Stimulated activated CD8-positive, alpha-beta memory T cell treated with anti-CD3 and anti-CD28 coated beads, Interleukin-12 subunit alpha, Interleukin-12 subunit beta, amount 100 ng/mL, for 1 hour (primary cell): ENCODE measurements at places on chromosomes 4 and X.

- no peak for DNase-seq
These were observed 31.0 kb upstream of the BEX4 start for GRCh38 chrX:103183912-103184311.

GRCh38 chr4:135476272-135476671, 1274.7 kb upstream of the PABPC4L start:
- no peak for DNase-seq

DNA sequence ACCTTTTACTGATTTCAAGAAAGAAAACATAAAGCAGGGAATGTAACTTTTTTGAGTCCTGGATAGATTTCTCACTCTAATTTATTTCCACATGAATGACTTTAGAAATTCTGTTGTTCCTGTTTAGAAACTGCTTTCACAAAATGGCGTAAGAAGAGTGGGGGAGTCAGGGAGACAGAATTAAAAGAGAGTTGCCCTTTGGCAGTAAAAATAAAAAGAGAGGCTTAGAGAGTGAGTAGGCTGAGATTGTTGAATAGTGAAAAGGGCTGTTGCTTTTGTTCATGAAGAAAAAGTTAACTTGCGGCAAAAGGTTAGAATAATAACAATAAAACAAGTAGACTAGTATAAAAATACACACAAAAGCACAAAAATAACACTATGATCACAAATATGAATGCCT, 166.1 kb downstream of the TBCK start:
- no peak for DNase-seq

GRCh38 chr4:53273726-53274125, 92.1 kb downstream of the SCFD2 start:
- DNase-seq, result no peak

GRCh38 chrX:54891573-54891972, 29.1 kb upstream of the TRO start:
- DNase-seq, result peak; percentile 14

DNA sequence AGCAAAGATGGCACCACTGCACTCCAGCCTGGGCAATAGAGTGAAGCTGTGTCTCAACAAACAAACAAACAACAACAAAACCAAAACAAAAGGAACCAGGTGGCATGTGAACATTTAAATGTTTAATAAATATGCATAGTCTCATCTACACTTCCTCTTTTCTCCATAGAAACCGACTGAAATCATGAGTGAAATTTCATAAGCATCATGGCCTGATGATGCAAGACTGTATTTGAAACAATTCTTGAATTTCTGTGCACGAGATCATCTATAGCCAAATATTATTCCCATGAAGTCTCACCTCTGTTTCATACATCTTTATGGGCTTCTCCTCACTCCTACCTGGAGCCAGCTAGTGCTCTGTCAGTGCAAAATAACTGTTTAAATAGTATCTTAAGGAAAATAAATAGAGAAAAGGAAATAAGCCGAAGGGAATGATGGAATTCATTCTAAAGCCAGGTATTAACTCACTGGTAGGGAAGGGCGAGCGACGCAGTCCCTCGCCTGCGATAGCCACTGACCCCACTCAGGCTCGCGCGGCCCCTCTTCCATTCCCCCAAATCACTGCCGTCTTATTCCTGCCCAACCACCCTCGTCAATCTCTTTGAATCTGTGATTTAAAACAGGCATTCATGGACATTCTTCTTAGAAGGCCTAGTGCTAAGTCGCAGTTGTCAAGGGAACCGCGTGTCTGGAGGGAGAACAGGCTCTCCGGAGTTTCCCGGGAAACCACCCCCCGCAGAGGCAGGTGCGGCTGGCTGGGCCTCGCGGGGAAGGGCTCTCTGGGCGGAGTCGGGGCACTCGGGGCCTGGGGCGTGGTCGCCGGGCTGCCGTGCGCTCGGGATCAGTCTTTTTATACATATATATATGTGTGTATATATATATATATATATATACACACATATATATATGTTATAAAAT, 52.4 kb upstream of the TRIM2 start:
- no peak for DNase-seq

- no peak for DNase-seq
These were observed 145.8 kb downstream of the KLHL4 start for GRCh38 chrX:87663421-87663820.

- no peak for DNase-seq
These were observed 59.9 kb downstream of the RBPJ start for GRCh38 chr4:26380740-26381139.

DNA sequence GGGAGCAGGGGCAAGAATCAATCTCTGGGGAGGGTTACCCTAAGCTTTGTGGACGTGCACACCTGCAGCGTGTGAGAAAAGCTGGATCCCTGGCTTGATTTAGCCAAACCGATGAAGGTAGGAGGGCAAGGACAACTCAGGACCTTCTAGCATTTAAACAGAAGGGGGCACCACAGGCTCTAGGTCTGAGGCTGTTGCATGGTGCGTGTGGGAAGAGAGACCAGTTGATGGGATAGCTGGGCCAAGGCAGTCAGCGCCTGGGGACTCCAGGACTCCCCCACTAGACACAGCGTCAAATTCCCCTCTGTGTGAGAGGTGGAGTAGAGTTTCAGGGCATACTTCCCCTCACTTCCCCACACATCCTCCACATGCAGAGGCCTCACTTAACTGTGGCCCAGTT, 4.3 kb downstream of the GABRQ start:
- DNase-seq, result no peak

- DNase-seq, result no peak
These were observed 142.2 kb downstream of the FAM47A start for GRCh38 chrX:33989936-33990335.

DNA sequence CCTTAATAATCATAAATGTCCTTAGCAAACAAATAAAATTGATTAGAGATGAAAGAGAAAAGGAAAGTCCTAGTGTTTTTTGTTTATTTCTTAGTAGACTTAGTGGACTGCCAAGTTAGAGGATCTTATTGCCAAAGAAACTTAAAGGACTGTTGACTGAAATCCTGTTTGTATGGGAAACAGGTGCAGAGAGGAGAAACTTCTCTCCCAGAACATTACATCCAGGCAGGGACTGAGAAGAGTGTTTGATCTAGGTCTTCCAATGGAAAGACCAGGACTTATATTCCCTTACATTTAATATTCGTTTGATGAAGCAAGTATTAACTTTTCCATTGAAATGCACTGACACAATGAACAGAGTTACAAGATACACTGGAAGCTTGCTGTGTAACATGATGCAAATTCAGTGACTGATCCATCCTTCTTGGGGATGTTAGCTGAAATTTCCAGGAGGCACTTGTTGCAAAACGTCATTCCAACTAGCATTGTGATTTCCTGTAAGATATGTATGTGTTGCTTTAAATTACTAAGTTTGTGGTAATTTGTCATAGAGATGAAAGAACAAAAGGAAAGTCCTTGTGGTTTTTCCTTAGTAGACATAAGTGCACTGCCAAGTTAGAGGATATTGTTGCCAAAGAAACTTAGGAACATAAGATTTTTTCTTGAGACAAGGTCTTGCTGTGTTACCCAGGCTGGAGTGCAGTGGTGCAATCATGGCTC, 505.6 kb downstream of the STIM2 start:
- no peak for DNase-seq

GRCh38 chr4:148730082-148730640, 287.9 kb upstream of the NR3C2 start:
- DNase-seq, result no peak

DNA sequence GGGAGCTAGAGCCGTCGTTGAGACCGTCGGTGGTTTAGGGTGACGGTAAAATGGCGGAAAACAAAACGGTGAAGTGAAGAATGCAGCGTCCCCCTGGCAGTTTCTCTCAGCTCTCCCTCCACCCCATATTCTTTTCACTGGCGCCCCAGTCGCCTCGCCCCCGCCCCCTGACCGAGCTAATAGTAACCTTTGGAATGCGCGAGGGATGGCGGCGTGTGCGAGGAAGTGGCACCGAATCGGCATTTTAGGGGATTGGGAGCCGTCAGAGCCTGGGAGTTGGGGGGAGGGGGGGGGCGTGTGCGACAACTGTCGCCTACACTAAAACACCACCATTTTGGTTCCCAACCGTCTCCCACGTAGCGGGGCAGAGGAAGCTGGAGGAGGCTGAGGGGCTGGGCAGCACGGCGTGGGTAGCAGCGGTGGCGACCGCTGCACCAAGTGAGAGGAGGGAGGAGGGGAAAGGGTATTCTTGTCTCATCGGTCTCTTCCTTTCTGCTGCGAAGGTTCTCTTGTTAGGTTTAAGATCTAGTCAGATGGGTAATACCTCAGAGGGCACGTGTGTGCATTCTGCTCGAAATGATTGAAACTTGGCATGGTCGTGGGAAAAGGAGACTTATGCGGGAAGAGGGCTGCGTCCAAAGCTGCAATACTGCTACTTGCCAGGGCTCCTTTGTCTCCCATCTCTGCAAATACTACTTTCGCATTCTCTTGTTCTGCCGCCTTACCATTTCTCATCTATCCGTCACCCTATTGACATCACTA, 840 bp downstream of the ZNF711 start:
- DNase-seq, result no peak
